ENCODE measurements at places on chromosomes 5 and 9. TPM values are rescaled to one million over a fixed set of nuclear protein-coding genes. Genes with fewer than 3 reads are reported as not detected.

Gene CA9
- 2.5 TPM for total RNA-seq

GRCh38 chr9:83199240-83199639, 136.3 kb upstream of the RASEF start:
- peak; percentile 34 for DNase-seq
- no peaks in the 10 kb centered on the region for H3K36me3 ChIP-seq
- no peak overlapping the region for H3K4me3 ChIP-seq
- no peak overlapping the region for H3K27ac ChIP-seq

DNA sequence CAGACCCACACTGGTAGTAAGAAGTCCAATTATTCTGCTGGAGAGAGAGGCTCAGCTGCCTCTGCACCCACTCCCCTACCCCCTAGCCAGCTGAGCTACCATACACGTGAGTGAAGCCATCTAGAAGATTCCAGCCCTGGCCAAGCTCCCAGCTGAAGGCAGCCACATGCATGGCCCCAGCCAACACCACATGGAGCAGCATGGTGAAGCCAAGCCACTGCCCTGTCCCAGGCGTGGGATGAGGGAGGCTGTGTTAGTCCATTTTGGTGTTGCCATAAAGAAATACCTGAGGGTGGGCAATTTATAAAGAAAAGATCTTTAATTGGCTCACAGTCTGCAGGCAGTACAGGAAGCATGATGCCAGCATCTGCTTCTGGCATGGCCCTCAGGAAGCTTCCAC, 20.0 kb upstream of the VDAC1 start:
- no peak overlapping the region for H3K4me3 ChIP-seq
- no peak for DNase-seq
- no peak overlapping the region for H3K27ac ChIP-seq
- H3K27me3 ChIP-seq: no peaks in the 10 kb centered on the region
- H3K36me3 ChIP-seq: no peaks in the 10 kb centered on the region
- peaks cover 68% of the 10 kb centered on the region for H3K4me1 ChIP-seq

DNA sequence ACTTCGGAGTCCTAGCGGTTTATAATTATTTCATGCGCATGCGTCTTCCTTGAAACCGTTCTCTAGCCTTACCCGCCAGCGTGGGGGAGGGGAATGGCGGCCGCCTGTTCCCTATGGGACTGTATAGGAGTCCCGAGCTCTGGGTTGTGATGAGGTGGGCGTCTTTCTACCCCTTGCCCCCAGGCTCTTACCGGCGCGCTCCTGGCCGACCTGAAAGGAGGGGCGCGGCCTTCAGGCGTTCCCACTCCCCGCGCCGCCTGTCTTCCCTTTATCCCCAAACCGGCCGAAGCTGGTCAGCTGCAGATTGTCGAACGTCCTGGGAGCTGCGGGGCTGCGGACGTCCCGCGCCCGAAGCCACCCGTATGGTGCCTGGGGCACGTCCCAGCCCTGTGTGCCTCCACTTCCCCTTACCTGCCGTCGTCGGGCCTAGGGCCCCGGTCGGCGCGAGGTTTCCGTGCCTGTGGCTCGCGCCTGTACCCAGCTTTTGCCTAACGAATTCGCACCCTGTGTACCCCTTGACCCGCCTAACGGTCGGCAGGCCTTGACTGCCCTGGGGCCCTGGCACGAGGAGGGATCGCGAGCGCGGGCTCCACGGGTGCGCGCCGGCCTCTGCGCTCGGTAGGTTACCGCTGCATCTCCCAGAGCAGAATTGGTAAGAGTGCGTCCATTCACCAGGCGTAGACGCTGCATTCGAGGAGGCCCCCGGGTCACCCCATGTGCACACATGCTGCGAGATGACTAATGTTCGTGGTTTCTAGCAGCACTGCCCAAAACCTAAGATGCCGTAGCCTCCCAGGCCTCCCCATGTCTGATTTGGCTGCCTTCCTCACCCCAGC, 653 bp upstream of the HNRNPH1 start:
- peak; percentile 64 for DNase-seq
- H3K4me1 ChIP-seq: peaks cover 35% of the 10 kb centered on the region
- H3K4me3 ChIP-seq: peak overlapping the region; percentile 95
- peaks cover 35% of the 10 kb centered on the region for H3K36me3 ChIP-seq

DNA sequence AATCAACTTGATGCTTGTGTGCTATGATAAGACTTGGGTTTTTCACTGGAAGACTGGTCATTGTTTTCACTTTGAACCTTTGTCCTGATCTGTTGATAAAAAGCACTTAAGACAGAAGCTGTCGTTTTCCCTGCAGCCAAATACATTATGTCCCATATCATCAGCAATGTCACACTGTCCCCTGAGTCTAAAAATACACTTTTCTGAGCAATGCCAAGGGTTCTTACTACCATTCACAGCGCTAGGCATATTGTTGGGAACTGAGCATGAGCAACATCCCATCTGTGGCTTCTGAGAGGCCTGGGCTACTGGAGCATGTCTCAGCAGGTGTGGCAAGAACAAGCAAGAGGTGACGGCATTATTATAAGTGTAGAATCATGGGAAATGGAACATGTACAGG, 81.8 kb downstream of the SEMA6A start:
- H3K27ac ChIP-seq: no peak overlapping the region
- no peak overlapping the region for H3K4me3 ChIP-seq
- peaks cover 32% of the 10 kb centered on the region for H3K27me3 ChIP-seq

- H3K27me3 ChIP-seq: peaks cover 93% of the 10 kb centered on the region
- no peaks in the 10 kb centered on the region for H3K36me3 ChIP-seq
- no peak overlapping the region for H3K27ac ChIP-seq
- no peaks in the 10 kb centered on the region for H3K4me1 ChIP-seq
- no peak for DNase-seq
Observed at GRCh38 chr5:179190851-179191505, 130.8 kb downstream of the ZNF354C start.

DNA sequence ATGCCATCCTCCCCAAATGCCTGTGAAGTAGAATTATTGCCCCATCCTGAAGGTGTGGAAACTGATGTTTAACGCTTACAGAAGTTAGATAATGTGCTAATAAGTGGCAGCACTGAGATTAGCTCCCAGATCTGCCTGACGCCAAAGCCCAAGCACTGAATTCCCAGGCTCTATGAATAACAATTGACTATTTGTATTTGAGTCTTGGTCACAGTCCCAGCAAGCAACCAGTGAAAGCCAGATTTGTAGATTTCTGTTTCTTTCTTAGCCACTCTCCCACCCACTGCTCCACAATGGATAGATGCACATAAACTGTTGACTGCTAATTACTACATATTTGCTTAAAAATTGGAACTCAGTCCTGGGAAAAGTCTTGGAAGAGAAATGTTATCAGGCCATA, 34.4 kb downstream of the FAM240B start:
- no peaks in the 10 kb centered on the region for H3K36me3 ChIP-seq
- no peaks in the 10 kb centered on the region for H3K27me3 ChIP-seq
- H3K4me1 ChIP-seq: peaks cover 27% of the 10 kb centered on the region
- no peak overlapping the region for H3K27ac ChIP-seq
- no peak for DNase-seq
- no peak overlapping the region for H3K4me3 ChIP-seq

DNA sequence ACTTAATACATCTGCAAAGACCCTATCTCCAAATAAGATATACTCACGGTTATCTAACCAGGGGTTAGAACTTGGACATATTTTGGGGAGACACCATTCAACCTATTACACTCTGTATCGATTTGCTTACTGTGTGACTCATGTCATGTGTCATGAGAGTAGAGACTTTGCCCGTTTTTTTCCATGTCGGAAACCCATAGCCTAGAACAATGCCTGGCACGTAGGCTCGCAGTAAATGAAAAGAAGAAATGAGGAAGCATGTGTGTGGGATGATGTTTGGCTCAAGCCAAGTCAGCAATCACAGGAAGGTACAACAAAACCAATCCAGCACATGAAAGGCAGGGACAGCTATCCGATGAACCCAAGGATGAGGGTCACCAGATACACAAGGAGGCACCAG, 94.6 kb upstream of the DNAH5 start:
- peak; percentile 60 for DNase-seq
- peak overlapping the region; percentile 98 for H3K27ac ChIP-seq
- H3K4me1 ChIP-seq: peaks cover 68% of the 10 kb centered on the region
- peak overlapping the region; percentile 31 for H3K4me3 ChIP-seq

- no peak for DNase-seq
- H3K36me3 ChIP-seq: no peaks in the 10 kb centered on the region
- no peaks in the 10 kb centered on the region for H3K4me1 ChIP-seq
- H3K4me3 ChIP-seq: no peak overlapping the region
- H3K27me3 ChIP-seq: no peaks in the 10 kb centered on the region
Observed at GRCh38 chr5:164475339-164475977, 970.0 kb downstream of the MAT2B start.

GRCh38 chr9:3740690-3741419, 215.1 kb upstream of the RFX3 start:
- peak; percentile 89 for DNase-seq
- H3K27me3 ChIP-seq: no peaks in the 10 kb centered on the region
- H3K27ac ChIP-seq: peak overlapping the region; percentile 80

Gene AMBP
- total RNA-seq: not detected

Gene PDE6A
- 0.50 TPM for total RNA-seq

Gene ISCA1
- total RNA-seq: 21.5 TPM

- no peaks in the 10 kb centered on the region for H3K36me3 ChIP-seq
- DNase-seq: no peak
- H3K27ac ChIP-seq: no peak overlapping the region
- no peaks in the 10 kb centered on the region for H3K4me1 ChIP-seq
- H3K27me3 ChIP-seq: no peaks in the 10 kb centered on the region
Observed at GRCh38 chr9:27659001-27659400, 85.7 kb upstream of the C9orf72 start.

- DNase-seq: no peak
- H3K36me3 ChIP-seq: no peaks in the 10 kb centered on the region
- no peak overlapping the region for H3K4me3 ChIP-seq
- H3K27me3 ChIP-seq: no peaks in the 10 kb centered on the region
Observed at GRCh38 chr5:68834491-68834981, 259.3 kb upstream of the SLC30A5 start.

DNA sequence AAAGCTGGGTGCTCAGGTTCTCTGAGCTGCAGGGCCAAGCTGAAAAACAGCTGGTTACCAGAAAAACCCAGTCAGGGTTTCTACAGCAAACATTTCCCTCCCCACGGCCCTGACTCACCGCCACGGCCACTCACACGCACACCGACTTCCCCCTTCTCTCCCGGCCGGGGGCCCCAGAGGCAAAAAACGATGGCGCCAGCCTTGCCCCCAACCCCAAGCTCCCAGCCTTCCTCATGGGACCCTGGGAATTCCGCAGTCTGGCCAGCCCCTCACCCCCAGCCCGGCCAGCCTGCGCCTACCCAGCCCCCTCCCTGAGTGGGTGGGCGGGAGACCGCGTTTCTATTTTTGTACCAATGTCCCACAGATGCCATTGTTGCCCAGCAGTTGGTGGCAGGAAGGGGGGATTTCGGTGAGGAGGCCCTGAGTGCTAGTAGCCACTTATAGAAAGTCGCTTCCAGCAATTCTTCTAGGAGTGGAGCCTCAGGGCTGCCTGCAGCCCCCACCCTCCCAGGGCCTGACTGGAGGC, 18.4 kb downstream of the ENG start:
- H3K4me1 ChIP-seq: peaks cover 25% of the 10 kb centered on the region
- H3K36me3 ChIP-seq: no peaks in the 10 kb centered on the region
- DNase-seq: no peak
- H3K27me3 ChIP-seq: no peaks in the 10 kb centered on the region

DNA sequence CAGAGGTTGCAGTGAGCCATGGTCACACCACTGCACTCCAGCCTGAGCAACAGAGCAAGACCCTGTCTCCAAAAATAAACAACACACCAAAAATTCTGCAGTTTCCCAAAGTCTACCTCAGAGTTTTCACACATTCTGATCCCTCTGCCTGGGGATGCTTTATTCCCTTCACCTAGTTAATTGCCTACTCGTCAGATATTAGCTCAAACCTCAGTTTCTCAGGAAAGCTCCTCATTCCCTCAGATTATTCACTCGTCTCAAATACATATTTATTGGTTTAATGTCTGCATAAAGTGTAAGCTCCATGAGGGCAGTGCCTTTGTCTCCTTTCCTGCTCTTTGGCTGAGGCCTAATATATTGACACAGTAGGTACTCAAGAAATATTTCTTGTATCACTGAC, 2.5 kb upstream of the MATR3 start:
- no peaks in the 10 kb centered on the region for H3K36me3 ChIP-seq
- peaks cover 11% of the 10 kb centered on the region for H3K4me1 ChIP-seq
- DNase-seq: no peak
- no peak overlapping the region for H3K4me3 ChIP-seq
- no peaks in the 10 kb centered on the region for H3K27me3 ChIP-seq

GRCh38 chr9:129363216-129363873, 185.3 kb upstream of the IER5L start:
- H3K27ac ChIP-seq: no peak overlapping the region
- DNase-seq: no peak
- H3K27me3 ChIP-seq: no peaks in the 10 kb centered on the region
- no peaks in the 10 kb centered on the region for H3K36me3 ChIP-seq
- H3K4me3 ChIP-seq: no peak overlapping the region
- peaks cover 25% of the 10 kb centered on the region for H3K4me1 ChIP-seq

DNA sequence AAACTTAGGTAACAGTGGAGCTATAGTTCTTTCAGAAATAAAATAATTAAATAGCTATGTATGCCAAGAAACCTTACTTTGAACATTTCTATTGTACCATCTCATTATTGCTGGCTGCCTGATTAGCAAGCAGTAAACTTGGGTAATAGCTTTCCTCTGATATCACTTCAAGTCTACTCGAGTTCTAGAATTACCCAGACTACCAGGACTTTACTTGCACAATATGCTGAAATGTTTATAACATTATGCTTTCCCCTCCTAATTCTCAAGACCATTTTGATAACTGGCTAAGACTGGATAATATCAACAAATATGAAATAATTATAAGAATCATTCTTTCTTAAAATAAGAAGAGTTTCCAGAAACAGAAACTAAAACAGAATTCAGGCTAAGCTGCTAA, 512.6 kb downstream of the RAB3C start:
- no peak overlapping the region for H3K27ac ChIP-seq
- H3K4me1 ChIP-seq: no peaks in the 10 kb centered on the region
- DNase-seq: no peak
- H3K27me3 ChIP-seq: no peaks in the 10 kb centered on the region

Gene INSYN2B
- 0.13 TPM for total RNA-seq

DNA sequence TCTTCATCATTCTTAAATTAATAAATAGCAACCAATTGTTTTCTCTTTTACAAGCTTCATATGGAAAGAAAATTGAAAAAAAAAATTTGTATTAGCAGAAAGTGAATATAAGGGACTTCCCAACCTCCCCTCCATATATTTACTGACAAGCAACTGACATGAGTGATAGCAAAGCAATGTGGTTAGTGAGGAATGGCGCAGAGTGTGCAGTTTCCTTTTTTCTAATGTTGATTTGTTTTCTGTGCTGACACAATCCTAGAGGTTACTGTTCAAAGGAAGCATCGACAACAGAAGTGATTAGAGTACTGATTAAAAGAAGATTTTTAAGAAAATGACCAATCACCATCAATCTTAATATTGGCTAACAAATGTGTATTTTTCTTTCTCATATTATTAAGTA, 1.7 kb upstream of the PTGER4 start:
- peak overlapping the region; percentile 93 for H3K27ac ChIP-seq
- DNase-seq: peak; percentile 48
- H3K4me3 ChIP-seq: peak overlapping the region; percentile 76
- no peaks in the 10 kb centered on the region for H3K27me3 ChIP-seq

GRCh38 chr9:119003882-119004617, 365.2 kb downstream of the BRINP1 start:
- H3K36me3 ChIP-seq: no peaks in the 10 kb centered on the region
- H3K27me3 ChIP-seq: no peaks in the 10 kb centered on the region
- H3K4me3 ChIP-seq: no peak overlapping the region
- H3K27ac ChIP-seq: no peak overlapping the region
- DNase-seq: no peak

Gene SLC1A1
- 2.9 TPM for total RNA-seq

- H3K4me3 ChIP-seq: no peak overlapping the region
- DNase-seq: no peak
- no peaks in the 10 kb centered on the region for H3K36me3 ChIP-seq
- no peak overlapping the region for H3K27ac ChIP-seq
- no peaks in the 10 kb centered on the region for H3K4me1 ChIP-seq
Observed at GRCh38 chr5:8329773-8330172, 460.8 kb downstream of the MTRR start.
